ENCODE measurements at places on chromosomes 16 and 17.

- no peak for DNase-seq
These were observed 25.9 kb downstream of the RNF43 start for GRCh38 chr17:58391302-58391984.

DNA sequence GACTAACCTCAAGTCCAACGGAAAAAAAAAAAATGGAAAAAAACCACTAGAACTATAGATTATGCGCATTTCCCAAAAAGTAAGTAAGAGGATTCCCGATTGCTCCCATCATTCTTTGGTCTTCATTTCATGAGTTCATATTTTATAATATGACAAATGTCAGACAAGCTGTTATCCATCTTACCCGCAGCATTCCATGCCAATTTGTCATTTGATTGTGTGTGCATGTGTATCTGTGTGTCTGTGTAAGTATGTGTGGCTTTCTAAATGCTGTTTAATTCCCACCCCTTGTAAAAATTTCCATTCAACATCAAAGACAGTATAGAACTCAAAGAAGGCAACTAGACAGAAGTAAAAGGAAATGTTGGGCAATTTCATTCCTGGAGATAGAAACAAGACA lies 434.1 kb downstream of the CDH11 start:
- no peak for DNase-seq

- DNase-seq, result no peak
These were observed 33.8 kb upstream of the GHDC start for GRCh38 chr17:42227849-42228700.

DNA sequence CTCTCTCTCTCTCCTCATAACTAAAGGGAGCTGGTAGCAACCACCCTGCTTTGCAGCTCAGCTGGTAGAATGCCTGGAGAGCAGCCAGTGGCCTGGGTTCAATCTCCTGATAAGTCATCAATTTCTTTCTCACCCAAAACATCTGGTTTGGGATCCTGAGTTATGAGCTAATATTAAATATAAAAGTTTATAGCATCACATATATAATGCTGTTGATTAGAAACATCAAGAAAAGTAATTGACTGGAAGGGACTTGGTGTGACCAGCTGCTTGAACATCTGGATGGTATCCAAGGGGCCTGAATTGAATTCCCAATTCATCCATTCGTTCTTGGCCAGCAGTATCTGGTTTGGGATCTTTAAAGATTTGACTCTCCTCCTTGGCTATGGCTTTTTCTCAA lies 12.2 kb upstream of the ELAC2 start:
- DNase-seq, result no peak

GRCh38 chr17:29567554-29568330 lies 759 bp upstream of the TP53I13 start:
- DNase-seq, result peak; percentile 54

DNA sequence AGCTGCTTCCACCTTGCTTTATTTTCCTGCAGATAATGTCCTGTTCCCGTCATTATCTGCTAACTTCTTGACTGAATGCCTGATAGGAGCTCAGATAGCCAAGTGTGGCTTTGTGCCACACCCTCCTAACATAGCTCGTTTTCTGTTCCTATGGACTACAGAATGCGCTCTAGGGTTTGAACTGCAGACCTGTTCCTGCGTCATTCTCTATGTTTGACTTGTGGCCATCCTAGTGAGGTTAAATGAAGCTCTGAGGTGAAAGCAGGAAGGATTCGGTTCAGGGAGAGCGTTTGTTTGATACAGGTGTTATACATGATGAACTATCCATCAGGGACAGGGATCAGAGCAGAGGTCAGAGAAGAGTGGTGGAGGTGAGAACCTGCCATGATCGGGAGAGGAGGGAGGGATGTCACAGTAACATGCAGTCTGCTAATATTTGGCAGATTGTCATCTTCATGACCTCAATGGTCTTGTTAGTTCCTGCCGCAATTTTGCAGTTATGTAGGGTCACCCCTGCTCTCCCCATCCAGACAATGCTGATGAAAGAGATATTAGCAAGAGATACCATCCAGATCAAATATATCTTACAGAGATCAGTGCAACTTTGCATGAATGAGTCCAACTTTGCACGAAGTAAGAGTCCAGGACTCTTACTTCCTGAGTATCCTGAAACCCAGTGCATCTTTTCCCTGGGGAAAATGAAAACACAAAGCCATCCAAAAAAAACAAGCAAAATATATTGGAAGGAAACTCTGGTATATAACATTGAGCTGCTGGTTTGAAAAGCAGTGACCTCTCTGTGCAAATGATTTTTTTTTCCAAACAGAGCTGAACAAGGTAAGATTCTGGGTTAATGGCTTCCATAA lies 32.8 kb downstream of the MPHOSPH6 start:
- no peak for DNase-seq

- DNase-seq, result peak; percentile 64
These were observed 3.8 kb downstream of the ERCC4 start for GRCh38 chr16:13923703-13924298.

GRCh38 chr16:78307824-78308528 lies 208.5 kb downstream of the WWOX start:
- DNase-seq, result no peak

DNA sequence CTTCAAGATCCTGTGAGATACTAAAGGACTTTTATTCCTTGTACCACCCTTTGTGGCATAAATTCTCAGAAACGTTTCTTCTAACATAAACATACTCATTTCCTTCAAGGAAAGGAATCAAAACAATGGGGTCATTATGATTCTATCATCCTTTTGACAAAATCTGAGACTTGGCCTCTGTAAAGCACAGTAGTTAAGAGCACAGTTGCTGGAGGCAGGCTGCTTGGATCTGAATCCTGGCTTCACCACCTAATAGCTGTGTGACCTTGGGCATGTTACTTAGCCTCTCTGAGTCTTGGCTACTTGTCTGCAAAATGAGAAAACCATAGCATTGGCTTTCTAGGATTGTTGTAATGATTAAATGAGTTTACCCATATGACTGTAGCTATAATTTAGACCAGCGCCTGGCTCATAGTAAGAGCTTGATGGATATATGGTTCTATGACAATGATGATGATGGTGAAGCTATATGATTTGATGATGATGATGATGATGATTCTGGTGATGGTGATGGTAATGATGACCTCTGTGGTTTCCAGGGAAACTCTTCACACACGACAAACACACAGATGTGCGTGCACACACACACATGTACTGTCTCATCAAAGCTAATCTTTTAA lies 6.1 kb upstream of the KRT31 start:
- no peak for DNase-seq

DNA sequence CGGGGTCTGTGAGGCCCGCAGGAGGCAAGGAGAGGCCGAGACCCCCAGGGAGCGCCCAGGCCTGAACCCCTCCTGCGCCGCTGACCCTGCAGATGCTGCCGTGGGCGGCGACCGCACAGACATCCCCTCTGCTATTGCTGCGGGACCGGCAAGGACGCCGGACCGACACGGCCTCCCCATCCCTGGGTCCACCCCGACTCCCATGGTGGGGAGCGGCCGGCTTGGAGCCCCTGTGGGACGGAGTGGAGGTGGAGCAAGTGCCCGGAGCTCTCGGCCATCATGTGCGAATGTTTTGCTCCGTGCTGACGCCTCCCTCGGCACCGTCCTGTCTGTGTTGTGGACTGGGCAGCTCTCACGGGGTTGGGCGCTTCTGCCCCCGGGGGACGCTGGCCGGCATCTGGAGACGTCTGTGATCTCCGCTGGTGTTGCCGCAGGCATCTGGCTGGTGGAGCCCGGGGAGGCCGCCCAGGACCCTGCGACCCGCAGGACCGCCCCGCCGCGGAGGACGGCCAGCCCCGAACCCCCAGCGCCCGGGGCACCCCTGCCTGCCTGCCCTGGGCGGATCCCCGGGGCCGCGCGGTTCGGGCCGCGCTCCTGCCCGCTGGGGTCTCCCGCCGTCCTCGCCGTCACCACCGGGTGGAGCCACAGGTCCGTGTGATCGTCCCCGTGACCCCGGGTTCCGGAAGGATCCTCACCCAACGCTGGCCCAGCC lies 12.8 kb upstream of the GNG13 start:
- DNase-seq, result peak; percentile 27

GRCh38 chr17:82970067-82970466 lies 109.3 kb upstream of the METRNL start:
- no peak for DNase-seq

DNA sequence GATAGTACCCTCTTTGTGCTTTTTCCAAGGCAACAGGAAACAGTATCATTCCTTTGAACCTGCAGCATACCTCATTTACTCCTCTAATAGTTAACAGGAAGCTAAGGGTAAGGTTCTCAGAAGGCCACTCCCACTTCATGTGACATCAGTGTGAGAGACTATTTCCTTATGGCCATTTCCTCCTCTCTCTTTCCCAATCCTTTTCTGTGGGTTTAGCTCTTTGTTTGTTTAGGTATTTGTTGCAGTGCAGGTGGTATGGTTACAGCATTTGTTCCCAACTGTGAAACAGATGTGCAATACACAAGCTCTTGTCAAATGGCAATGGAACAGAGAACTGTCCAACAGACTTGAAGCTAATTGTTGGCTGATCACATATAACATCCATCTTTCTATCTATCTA lies 14.7 kb downstream of the TMC5 start:
- DNase-seq, result peak; percentile 48

GRCh38 chr16:74657870-74658642 lies 8.6 kb downstream of the RFWD3 start:
- peak; percentile 55 for DNase-seq

GRCh38 chr16:85188822-85189672 lies 76.8 kb upstream of the CIBAR2 start:
- no peak for DNase-seq

GRCh38 chr16:55499951-55500529 lies 8.8 kb upstream of the LPCAT2 start:
- peak; percentile 38 for DNase-seq

GRCh38 chr17:28686296-28686695 lies 24.3 kb downstream of the SUPT6H start:
- no peak for DNase-seq

All from inflammatory macrophage treated with lipopolysaccharide for 4 hours (primary cell).